Substantia nigra (tissue), 51 donors: ENCODE measurements at places on chromosomes 4 and X.

DNA sequence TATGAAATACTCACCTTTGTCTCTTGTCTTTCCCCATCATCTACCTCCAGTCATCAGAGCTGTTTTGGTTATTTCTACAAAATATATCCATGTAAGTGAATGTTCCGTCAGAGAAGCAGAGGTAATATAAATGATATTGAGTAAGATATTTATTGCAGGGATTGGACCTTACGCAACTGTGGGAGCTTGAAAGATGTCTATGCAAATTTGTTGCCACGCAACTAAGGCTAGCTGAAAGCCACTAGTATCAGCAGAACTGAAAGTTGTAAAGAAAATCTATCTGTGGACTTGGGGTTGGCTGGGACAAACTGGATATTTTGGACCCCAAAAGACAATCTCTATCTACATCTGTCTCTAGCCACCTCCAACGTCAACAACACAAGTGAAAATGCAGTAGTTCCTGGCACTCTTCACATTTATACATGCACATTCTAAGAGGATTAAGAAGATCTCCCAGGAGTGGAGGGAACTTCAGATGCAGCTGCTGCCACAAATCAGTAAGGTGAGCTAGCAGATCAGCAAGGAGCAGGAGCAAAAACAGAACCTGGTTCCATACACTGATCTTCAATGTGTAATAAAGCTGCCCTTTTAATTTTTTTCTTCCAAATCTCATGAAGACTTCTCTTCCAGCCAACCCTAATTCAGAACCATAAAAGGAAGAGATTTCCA is 8.5 kb upstream of the CCSER1 start:
- DNase-seq = no peak

DNA sequence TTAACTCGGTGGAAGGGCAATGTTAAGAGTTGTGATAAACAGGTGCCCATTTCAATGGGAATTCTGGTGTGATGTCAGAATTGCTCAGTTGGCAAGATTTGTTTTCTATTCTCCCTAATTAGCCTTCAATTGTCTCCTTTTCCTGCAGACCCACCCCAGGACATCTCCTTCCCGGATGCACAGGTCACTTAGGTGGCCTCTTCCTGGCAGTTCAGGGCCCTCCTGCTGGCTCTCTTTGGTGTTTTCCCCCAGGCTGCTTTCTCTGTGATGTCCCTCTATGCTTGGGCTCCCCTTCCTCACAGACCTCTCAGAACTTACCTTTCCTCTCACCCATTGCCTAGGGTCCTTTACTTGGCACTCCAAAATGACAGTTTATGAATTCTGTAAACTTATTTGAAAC is 126.3 kb downstream of the GPAT3 start:
- no peak for DNase-seq

DNA sequence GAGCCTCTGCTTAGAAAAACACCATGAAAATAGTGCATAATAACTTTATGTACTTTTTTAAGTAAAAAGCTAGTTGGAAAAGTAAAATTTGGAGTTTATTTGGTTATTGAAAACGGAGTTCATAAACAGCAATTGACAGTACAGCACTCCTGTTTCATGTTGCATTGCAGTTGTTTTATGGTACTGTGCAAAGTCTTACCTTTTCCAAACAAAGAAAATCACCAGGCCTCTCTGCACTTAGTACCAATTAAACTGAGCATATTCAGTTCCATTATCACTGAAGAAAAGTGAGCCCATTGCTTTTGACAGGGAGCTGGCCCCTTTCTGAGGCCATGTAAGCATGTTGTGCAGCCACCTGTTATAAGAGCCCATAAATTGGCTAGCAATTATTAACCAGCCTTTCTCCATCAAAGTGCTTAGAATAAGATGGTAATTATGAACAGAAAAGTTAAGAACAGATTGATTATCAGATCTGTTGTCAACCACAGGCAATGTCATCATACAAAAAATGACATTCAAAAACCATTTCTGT is 376.6 kb upstream of the EMCN start:
- no peak for DNase-seq

DNA sequence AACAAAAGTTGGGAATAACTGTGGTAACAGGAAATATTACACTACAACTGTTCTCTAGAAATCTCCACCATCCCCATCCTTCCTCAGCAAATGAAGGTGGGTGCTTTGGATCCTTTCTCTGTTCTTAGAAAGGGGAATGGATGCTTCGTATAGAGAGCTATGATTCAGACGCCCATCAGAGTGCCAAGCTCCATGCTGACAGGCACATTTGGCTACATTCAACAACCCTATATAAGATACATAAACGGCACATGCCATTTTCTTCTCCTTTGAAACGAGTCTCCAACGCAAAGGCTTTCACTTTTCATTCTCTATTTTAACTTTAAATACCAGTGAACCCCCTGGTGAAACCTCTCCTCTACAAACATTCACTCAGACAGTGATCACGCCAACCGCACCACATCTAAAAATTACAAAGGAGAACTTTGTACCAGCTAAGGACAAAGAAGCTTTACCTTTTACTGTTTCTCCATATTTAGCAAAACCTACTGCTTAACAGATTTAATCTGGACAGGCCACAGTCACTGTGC is 172.5 kb downstream of the TSPAN5 start:
- DNase-seq = no peak

DNA sequence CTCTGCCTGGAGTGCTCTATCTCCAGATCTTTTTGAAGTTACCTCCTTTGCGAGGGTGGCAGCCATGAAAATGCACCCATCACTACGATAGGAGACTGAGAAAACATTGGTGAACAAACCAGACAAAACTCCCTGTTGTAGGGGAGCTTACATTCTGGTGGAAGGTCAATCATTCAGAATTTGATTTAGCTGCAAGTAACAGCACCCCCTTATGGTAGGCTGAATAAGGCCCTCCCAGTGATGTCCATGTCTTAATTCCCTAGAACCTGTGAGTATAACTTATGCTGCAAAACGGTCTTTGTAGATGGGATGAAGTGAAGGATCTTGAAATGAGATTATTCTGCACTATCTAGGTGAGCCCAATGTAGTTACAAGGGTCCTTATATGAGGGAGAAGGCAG is 5.6 kb upstream of the TEC start:
- DNase-seq = no peak
